Activated naive CD8-positive, alpha-beta T cell treated with anti-CD3 and anti-CD28 coated beads, Interleukin-2, amount 50 U/mL, for 16 hours (primary cell): ENCODE measurements at places on chromosomes 2 and 18.

- no peak for DNase-seq
Measured at GRCh38 chr18:11274144-11274794, 124.9 kb upstream of the PIEZO2 start.

DNA sequence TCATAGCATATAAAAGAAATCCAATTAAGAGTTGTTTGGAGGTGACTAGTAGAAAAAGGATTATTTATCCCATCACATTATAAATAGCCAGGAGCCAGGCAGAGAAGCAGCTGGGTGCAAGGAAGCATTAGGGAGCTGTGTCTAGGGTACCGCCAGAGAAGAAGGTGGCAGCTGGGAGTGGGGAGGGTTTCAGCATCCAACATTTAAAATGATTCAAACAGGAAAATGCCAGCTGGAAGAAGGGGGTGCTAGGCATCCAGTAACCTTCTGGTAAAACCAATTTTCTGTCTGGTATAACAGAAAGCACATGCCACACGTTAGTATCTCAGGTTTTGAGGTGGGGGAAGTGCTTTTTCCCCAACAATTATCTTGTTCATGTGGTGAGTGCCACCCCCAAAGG, 452.4 kb downstream of the ZEB2 start:
- no peak for DNase-seq

DNA sequence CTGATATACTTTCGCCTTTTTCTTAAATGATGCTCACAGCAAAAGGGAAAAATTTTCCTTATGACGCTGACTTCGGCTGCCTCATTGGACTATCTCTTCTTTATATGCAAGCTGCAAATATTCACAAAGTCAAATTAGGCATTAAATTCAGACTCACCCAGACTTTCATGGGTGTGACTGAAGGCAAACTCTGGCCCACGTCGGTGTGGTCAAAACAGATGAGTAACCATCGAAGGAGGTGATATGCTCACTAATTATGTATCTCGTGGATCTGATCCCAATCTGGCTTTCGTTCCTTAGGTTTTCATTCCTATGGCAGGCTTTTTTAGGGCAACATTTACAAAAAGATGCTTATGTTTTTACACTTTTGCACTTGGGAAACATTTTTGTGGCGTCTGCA, 36.6 kb downstream of the FAM124B start:
- DNase-seq, result no peak

GRCh38 chr2:180169474-180169873, 162.4 kb upstream of the CWC22 start:
- DNase-seq, result no peak

GRCh38 chr2:163698857-163699256, 37.0 kb downstream of the FIGN start:
- DNase-seq, result no peak

- DNase-seq, result no peak
Measured at GRCh38 chr18:47492691-47493090, 241.2 kb upstream of the SKOR2 start.

DNA sequence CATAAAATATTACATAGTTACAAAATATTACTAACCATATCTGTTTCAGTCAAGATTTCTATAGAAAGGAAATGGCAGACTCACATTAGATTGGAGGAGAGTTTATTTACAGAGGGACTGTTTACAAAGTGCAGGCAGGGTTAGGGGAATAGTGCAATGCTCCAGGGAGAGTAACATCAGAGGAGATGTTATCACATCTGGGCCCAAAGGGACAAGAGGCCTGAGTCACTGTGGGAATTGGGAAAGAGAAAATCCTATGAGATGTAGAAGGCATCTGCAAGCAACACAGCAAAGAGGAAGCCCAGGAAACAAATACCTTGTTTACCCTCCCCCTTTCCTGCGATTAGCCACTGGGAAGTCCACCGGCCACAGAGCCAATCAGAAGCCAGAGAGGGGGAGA, 227.3 kb upstream of the TANK start:
- DNase-seq, result no peak

- DNase-seq, result peak; percentile 11
Measured at GRCh38 chr2:37376421-37377186, 32.2 kb downstream of the QPCT start.
